ENCODE measurements at places on chromosomes 1 and 21.

GRCh38 chr1:53467391-53467790 is 8.2 kb downstream of the DMRTB1 start:
- no peak for DNase-seq

DNA sequence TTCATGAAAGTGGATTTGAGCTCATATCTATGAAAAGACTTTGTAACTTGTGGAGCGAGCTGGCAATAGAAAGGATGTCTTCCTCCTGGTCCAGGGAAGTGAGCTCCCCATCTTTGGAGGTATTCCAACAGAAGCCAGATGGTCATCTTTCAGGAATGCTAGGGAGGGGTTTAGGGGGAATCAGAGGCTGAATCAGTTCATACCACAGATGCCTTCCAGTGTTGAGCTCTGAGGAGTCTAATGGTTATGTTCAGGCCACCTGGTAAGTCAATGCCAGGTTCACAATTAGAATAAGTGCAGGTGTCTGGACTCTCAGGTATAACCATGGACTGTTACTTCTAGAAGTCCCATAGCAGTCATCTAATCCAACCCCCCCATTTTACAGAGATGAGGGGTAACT is 119.1 kb downstream of the ACTL8 start:
- DNase-seq, result no peak

DNA sequence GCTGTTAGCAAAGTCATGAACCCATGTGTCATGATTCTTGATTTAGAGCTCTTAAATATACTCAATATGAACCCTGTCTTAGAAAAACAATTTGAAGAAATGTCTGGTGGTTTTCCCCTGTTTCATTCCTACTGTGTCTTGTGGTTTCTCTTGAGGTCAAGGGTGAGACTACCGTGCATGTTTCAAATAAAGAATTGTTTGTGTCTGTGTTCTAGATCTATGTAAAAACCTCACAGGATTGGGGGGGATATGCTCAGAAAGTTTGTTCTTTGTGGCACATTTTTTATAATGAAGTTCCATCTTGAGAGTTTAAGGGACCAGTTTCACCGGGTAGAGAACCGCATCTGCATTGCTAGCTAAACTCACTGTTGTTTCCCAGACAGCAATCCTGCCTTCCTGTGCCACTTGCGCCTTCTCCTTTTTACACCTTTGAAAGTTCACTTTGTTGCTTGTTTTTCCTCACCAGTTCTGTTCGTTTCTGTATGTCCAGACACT is 30.9 kb upstream of the CACYBP start:
- no peak for DNase-seq

DNA sequence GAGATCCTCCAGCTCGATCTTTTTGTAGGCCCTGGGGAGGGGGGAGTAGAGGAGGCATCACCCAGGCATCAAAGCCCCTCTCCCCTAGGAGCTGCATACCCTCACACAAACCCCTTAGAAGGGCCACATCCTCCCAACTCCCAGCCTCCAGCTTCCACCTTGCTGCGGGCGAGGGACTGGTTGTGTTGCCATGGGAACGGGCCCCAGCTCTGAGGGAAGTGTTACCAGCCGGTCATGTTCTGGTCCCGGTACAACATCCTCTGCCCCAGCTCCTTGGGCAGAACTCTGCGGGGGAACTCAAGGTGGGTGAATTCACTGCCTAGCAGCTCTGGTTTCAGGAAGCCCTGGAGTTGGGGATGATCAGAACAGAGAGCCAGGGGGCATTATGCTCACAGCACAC is 4.1 kb downstream of the PPM1J start:
- no peak for DNase-seq

DNA sequence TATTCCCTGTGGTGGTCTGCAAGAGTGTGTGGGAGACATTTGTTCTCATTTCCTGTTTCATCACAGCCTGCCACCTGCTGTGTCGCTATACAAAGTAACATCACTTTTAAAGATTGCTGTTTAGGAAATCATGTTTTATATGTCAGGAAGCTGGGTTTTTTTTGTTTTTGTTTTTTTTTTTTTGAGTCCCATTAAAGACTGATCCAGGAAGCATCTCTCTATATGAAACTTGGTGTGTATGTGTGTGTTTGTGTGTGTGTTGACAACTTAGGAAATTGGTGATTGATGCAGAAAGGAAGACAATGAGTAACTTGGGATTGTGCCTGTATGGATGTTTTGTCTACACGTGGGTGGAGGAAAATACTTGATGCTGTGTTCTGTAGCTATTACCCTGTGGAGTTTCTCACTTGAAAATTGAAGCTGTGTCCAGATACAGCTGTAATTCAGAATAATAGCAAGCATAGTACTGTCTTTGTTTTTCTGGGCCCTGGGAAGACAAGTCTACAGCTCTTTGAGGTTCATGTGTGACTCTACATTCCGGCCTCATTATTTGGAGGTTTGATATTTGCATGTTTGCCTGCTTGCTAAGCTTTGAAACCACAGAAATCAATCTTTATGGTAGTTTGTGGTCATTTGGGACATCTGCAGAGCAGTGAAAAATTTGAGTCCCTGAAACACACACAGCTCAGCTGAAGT is 47.9 kb downstream of the LAMC1 start:
- DNase-seq, result no peak

All from cortex of kidney (tissue), 1 donor.